ENCODE measurements at places on chromosomes 16 and 17.

GRCh38 chr17:28698253-28698941, 13.3 kb downstream of the PROCA1 start:
- no peak for DNase-seq

DNA sequence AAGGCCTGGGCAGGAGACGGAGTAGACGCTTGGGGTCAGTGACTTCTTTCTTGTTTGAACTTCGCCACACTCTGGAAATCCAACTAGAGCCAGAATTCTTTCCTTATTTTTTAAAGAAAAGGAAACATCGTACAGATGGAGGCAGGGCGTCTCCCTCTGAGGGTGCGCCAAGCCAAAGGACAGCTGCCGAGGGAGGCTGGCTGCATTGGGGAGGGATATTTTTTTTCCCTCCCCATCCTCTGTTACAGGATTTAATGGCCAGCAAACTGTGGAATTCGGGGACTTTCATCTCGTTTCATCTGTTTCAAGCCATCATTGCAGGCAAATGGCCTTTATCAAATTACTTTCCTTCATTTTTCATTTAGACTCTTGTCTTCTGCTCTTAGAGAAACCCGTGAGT, 15.9 kb downstream of the CDK5R1 start:
- no peak for DNase-seq

- no peak for DNase-seq
Observed at GRCh38 chr16:71357681-71358080, 842 bp upstream of the CALB2 start.

DNA sequence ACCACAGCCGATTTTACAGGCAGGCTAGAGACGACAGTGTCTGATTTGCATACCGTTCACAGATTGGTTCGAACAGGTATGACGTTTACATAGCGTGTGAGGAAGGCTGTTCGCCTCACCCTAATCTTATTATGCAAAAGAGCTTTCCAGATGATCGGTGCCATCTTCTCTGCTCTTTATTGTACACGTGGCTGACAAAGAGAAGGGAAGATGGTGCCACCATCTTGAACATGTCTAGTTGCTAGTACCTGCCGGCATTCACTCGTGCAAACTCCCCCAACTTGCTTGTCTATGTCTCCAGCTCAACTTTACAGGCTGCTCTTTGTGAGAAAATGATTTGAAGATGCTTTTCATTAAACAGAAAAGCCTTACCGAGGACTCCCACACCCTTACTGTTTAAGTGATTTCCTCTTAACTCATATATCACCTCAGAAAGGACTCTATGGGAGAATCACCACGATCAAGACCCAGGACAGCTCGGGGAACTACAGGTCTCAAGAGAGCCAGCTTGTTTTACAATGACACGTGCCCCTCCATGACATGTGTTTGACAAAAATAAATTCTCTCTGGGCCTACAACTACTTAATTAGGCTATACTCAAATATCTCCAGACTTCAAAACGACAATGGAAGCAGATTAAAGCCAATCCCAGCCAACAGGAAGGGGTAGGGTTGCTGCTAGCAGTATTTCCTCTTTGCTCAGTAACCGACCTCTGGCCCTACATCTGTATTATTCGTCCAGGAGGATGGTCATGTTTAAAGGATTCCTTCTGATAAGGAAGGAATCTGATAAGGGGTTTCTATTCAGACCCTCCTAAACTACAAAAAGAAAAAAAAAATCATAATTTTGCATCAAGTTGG, 480.6 kb downstream of the TMEM114 start:
- no peak for DNase-seq

DNA sequence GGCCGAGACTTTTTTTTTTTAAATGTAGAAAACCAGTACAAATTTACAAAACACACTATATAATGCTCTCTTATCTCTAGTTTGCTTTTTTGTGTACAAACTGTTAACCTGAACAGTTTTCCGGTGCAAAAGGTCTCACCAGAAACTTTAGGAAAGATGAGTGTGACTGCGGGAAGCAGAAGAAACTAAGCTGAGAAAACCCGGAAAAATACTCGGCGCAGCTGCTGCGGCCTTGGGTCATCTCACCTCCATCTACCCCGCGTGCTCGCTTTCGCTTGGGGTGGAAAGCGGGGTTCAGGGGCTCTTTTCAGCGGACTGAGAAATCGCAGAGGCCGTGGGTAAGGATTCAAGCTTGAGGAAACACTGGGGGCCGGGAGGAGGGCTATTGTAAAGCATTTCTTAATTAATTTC, 1.8 kb downstream of the SALL1 start:
- no peak for DNase-seq

DNA sequence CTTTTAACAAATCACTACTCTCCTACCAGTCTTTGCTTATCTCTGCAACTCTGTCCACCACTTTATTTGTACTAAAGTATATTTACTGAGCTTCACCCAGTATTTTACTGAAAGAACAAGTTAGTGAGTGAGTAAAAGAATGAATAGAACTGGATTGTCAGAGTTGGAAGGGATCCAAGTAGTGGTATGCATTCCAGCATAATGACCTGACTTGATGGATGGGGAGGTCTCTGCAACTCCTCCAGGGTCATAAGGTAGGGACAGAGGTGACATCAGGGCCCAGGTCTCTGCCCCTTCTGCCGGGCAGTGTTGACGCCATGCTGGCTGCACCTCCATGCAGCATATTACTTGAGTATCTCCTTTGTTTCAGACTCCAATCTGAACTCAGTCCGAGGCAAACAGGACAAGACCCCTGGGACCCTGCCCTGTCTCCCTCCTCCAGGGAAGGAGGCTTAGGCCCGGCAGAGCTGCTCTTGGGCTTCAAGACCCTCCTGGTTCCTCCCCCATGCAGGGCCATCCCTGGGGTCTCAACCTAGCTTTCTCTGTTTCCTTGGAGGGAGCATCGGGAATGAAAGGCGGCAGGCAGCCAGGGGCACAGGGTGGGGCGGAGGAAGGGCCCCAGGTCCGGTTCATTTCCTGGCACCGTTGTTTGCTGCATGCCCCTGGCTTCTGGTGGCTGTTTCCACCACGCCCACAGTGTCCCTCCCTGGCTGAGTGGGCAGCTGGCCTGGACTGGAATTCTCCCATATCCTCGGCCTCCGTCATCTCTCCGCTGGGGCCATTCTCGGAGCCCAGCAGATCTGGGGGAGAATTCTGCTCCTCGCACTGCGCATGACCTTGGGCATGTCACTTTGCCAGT, 12.4 kb upstream of the ITGA3 start:
- DNase-seq = no peak

- no peak for DNase-seq
Observed at GRCh38 chr16:30896889-30897733, 697 bp downstream of the CTF1 start.

DNA sequence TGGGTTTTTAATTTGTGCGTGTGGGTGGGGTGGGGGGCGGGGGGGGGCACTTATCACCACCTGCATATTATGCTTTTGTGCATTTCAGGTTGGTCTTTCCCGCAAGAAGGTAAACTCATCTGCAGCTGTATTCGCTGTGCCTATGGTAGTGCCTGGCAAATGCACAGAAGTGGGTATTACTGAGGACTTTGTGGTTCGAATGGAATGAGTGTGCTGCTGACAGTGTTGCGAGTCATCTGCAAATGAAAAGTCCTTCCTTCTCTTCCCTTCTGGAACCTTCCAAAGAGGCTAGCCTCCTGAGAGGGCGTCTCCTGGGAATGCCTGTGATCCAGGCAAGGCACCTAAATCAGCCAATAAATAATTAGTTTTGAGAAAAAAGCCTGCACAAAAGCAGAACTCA, 532.9 kb downstream of the MAF start:
- no peak for DNase-seq

GRCh38 chr17:42659079-42659931, at the start of gene TUBG2:
TSS of gene TUBG2 (plus strand) at chr17:42659284. CDS start at chr17:42659504, 220 bp downstream.
- peak; percentile 95 for DNase-seq

DNA sequence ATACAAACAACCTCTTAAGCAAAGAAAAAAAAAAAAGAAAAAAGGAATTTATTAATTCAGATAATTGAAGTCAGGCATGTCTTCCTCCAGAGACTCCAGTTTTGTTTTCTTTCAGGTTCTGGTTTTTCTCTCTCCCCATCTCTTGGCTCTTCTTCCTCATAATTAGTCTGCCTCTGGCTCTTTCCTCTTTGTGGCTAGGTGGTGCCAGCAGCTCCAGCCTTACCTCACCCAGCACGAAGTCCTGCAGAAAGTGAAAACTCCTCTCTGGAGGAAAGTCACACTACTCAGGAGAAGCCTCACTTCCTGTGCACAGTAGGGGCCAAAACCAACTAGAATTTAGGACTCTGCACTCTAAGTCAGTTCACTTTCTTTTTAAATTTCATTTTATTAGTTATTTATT, 10.3 kb upstream of the NFAT5 start:
- no peak for DNase-seq

DNA sequence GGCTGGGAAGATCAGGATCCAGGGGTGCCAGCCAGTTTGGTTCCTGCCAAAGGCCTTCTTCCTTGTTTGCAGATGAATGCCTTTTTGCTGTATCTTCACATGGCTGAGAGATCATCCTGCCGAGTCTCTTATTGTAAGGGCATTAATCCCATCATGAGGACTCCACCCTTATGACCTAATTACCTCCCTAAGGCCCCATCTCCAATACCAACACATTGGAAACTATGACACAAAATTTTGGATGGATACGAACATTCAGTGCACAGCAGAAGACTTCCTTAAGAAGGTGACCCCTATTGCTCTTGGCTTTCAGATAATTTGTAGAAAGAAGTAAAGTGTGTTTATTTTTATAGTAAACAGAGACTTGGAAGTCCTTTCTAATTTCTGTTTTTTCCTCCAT, 1164.7 kb upstream of the CDH8 start:
- no peak for DNase-seq

- peak; percentile 94 for DNase-seq
Observed at GRCh38 chr17:3888343-3889171, 4.3 kb downstream of the CAMKK1 start.

GRCh38 chr16:26840691-26841090, 226.0 kb upstream of the C16orf82 start:
- no peak for DNase-seq

DNA sequence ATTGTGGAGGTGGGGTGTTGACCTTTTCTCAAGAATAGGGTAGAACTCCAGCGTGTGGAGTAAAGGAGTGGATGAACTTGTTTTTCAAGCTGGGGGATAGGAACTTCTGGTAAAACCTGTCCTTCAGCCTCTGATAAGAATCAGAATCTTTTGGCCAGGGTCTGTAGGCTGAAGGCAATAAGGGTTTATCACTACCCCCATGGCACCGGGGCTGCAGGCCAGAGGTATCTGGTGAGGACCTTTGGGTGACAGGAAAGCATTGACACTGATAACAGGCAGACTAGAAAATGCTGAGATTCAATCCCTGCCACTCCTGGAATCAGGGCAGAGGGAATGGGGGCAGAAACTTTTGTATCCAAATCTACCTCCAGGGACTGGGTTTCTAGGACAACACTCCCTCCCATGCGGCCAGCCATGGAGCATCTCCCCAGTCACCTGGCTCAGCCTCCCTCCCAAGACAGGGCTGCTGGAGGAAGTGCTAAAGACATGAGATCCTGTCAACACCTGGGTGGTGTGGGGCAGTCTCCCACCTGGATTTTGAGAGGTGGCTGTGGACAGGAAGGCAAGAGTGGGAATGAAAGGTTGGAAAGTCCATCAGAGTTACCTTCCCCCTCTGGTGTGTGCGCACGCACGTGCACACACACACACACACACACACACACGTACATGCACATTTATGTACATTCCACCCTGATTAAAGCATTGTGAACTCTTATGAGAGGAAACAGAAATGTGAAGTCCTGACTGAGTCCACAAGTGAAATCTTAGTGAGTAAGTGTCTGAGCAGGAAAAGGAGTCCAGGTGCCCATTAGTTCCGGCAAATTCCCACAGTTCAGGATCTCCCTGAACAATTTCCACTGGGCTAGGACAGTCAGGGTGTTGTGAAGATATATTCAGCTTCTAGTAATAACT, 53.1 kb upstream of the MARCHF10 start:
- no peak for DNase-seq

GRCh38 chr17:66375121-66375520, 72.7 kb downstream of the PRKCA start:
- no peak for DNase-seq

GRCh38 chr16:13453325-13453724, 466.6 kb upstream of the ERCC4 start:
- DNase-seq = peak; percentile 51

DNA sequence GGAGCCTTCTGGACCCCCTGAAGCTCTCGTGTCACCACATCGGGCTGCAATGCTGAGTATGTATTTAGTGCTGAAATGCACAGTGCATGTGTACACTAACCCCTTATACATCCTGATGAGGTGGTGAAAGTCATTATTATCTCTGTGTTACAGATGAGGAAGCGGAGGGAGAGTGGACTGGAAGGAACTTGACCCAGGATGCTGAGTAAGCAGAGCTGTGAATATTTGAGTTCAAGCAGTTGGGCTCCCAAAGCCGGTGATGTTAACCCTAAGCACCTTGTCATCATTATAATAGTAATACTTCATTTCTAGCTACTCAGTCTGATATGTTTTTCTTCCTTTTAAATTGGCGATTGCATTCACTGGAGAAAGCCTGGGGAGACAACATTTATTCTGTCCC, 25.9 kb upstream of the NKD1 start:
- no peak for DNase-seq

DNA sequence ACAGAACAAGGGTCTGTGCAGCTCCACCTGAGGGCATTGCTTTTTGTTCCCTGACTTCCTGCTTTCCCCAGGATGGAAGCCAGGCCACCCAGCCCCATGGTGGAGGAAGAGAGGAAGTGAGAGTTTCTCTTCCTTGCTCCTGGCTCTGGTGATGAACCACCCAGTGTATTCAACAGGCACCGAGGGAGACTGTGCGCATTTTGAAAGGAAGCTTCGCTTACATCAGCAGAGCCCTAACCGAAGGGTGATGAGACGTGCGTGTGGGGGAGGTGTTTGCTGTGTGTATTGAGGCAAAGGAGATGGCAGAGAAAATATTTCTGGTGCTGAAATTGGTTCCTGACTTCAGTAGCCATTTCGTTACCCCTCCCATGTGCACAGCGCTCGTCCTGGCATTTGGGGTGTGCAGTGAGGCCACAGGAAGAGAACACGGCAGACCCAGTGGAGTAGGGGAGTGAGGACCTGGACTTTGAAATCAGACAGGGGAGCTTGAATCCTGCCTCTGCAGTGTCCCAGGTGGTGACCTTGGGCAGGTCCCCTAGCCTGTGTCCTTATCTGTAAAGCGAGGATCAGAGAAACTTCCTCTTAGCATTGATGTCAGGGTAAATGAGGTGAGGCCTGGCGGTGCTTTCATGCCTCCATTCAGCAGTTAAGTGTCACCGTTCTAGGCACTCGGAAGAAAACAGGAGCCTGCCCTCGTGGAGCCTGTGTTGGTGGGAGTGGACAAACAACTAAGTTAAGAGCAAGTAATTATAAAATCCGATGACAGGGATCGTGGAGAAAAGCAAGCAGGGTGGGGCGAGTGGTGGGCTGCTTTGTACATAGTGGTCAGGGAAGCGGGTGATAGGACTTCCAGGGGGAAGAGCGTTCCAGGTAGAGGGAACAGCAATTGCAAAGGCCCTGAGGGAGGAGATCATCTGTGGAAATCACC, 7.4 kb downstream of the CMIP start:
- DNase-seq = no peak

DNA sequence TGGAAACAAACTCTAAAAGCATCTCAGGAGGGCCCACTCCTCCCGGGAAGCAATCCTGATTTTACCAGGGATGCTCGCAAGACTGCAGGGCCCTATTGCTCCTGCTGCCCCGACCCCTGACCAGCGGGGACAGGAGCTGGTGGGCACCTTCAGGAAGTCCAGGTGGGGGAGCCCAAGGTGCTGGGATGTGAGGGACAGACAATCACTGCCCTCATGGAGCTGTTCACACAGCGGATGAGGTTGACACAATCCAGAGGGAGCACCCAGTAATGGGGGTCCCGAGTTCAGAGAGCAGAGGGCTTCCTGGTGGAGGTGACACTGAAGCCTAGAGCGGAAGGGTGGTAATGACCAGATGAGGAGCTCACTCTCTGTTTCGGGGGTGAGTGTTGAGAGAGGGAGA, 126.2 kb downstream of the FOXL1 start:
- DNase-seq = no peak

Data from NCI-H446 (cell line).